ENCODE measurements at places on chromosomes 5 and 9. TPM values are rescaled to one million over a fixed set of nuclear protein-coding genes. Genes with fewer than 3 reads are reported as not detected.

KCNN2 gene
- 0.57 TPM for total RNA-seq

ECSCR gene
- 51.3 TPM for total RNA-seq

DNA sequence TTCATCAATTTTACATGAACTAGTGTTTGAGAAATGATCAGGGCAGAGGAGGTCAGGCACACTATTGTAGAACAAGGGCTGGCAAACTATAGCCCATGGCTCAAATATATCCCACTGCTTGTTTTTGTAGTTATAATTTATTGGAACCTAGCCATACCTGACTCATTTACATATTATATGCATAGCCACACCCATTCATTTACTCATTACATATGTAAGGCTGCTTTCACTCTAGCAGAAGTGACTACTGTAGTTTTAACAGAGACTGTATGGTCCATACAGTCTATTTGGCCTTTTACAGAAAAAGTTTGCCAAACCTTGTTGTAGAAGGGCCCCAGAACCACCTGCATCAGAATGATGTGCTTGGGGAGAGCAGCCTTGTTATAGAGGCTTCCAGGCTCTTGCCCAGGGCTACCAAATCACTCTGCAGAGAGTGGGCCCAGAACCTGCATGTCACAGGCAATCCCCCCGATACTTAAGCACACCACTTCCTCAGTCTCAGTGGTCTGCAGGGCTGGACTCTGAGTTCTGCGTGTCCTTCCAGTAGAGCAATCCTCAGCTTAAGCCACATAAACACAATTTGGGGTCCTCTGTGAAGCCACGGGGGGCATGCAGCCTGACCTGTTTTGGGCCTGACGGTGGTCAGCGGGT is 6.7 kb downstream of the ANKS6 start:
- DNase-seq, result no peak

DNA sequence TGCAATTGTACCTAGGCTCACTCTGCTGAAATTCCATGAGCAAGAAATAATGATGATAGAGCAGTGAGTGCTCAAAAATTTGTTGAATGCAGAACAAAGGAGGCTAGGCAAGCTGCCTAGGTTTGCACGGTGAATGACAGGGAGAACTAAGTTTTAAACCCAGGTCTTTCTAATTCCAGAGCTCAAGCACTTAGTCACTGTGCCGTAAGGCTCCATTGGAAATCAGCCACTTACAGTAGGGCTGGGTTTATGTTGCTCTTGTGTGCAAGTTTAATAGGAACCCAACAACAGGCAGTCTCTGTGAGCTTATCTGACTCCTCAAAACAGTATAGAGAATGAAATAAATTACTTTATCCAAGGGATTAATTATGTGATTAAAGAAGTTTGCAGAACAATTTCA is 147.0 kb downstream of the CSNK1G3 start:
- DNase-seq, result no peak

DNA sequence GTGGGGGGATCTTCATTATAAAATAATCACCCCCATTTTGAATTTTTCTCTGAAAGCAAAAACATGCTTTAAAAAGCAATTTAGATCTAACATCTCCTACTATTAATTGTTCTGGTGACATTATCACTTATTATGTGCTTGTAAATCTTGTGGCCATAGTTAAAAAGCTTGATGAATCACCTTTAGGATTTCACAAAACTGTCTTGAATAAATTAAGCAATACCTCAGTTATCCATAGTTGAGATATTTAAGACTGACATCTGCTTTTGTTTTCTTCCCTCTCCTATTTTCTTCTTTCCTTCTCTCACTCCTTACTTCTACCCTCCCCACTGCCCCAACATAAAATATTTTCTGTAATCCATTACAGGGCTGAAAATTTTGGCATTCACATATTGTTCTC is 84.8 kb downstream of the SLC1A3 start:
- DNase-seq, result no peak
